ENCODE measurements at places on chromosomes 6 and 20.

DNA sequence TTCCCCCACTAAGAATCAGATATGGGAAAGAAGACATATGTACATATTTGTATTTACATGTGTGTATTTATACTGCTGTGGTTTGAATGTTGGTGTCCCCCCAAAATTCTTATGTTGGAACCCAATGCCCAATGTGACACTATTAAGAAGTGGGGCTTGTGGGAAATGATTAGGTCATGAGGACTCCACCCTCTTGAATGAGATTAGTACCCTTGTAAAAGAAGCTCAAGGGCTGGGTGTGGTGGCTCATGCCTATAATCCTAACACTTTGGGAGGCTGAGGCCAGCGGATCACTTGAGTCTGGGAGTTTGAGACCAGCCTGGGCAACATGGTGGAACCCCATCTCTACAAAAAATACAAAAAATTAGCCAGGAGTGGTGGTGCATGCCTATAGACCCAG lies 3.9 kb upstream of the SMIM13 start:
- no peak for DNase-seq

- DNase-seq: no peak
Observed at GRCh38 chr6:30005482-30005881, 55.6 kb upstream of the POLR1H start.

- no peak for DNase-seq
Observed at GRCh38 chr20:35871259-35871771, 83.0 kb downstream of the SCAND1 start.

GRCh38 chr6:105482227-105482844 lies 79.5 kb upstream of the PREP start:
- DNase-seq: no peak

DNA sequence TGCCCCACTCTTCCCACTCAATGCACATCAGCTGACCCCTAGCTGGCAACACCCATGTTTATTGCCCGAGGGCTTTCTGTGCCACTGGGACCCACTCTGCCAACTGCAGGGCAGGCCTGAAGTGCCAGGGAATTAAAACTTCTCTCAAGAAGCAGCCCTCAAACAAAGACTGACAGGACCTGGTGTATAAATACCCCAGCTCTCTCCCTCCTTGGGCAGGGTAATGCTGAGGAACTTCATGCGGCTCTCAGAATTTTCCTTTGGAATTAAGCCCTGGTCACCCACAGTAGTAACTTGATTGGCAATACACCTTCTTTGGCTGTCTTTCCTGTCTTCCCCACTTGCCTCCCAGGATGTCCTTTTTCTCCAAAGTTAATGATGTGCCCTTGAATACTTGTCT lies 5.3 kb upstream of the GDAP1L1 start:
- DNase-seq: no peak

GRCh38 chr6:32883789-32884188 lies 29.8 kb downstream of the PSMB9 start:
- DNase-seq: no peak

- no peak for DNase-seq
Observed at GRCh38 chr20:44109951-44110361, 77.0 kb downstream of the JPH2 start.

- DNase-seq: no peak
Observed at GRCh38 chr6:136927292-136927691, 5.2 kb downstream of the SLC35D3 start.

GRCh38 chr6:167676000-167676665 lies 150.6 kb upstream of the AFDN start:
- DNase-seq: no peak

DNA sequence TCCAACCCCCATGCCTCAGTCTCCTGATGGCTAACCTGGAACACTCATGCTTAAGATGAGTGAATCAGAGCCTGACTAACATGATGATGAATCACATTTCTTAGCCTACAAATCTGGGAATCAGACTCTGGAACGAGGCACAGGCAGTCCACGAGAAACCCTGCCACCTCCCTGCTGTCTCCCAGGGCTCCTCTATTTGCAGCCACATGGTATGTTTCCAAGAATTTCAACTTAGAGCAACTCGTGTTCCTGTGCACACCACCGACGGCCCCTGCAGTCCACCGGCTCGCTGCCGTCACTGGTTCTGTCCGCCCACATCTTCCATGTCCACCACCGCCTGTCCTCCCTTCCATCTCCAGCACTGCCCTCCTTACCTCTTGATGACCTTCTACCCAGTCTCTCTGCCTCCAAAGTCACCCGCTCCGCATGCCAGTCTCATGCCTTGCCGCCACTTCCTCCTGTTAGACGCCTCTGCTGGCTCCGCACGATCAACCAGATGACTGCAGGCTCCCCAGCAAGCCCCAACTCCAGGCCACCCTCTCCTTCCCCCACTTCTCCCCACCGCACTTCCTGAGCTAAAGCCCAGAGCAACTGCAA lies 87.6 kb downstream of the AGPAT4 start:
- no peak for DNase-seq

DNA sequence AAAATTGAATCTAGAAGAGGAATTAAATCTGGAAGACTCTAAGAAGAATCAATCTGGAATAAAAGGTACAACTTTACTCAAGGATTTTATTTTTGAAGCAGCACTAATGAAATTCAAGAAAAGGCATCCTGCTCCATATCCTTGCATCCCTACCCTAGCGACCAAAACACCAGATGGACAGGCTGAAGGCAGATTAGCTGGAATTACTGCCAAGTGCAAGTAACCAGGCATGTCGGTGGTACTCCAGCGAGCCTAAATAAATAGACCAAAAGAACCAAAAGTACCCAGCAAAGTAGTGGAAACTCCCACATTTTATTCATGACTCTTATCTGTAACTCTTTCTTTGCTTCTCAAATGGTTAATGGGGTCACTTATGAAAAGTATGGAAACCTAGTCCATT lies 21.0 kb downstream of the OPRM1 start:
- DNase-seq: no peak

DNA sequence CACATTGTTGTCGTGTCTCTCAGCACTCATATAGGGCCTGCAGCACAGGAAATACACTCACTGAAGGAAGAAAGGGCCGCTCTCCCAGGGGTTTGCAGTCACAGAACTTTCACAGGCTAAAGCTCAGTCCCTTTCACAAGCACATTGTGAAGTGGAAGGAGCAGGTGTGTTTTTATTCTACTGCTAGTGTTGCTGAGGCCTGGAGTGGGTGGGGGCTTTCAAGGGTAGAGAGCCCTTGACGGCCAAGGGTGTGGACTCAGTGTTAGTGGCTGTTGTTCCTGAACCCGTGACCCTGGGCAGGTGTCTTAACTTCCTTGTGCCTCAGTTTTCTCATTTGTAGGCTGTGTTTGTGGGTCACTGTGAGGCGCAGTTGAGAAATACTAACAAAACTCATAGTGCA lies 66.2 kb upstream of the SLC22A1 start:
- no peak for DNase-seq
